ENCODE measurements at places on chromosomes 12 and 14.

GRCh38 chr12:52391618-52392002, 6.2 kb upstream of the KRT84 start:
- H3K4me1 ChIP-seq = no peaks in the 10 kb centered on the region
- no peaks in the 10 kb centered on the region for H3K36me3 ChIP-seq
- DNase-seq = no peak
- H3K27ac ChIP-seq = no peak overlapping the region

GRCh38 chr12:27003421-27004381, 10.5 kb downstream of the TM7SF3 start:
- no peak for DNase-seq
- H3K36me3 ChIP-seq = peaks cover 5% of the 10 kb centered on the region
- no peaks in the 10 kb centered on the region for H3K27me3 ChIP-seq
- H3K4me1 ChIP-seq = peaks cover 4% of the 10 kb centered on the region

DNA sequence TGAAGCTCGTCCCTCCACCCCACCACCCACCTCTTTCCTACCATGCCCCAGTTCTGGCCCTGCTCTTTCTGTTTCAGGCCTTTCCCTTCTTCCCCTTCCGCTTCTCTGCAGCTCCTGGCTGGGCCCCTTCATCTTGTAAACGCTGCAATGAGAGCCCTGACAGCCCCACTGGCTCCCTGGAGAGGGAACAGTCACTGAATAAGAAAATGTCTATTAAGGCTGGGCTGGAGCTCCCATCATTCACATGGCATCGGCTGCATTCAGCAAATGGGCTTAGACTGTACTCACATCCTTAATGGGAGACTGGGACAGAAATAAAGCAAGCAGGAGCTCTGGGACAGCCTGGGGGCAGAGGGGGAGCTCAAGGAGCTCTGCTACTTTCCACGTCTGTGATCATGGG, 45.2 kb upstream of the TUNAR start:
- no peaks in the 10 kb centered on the region for H3K4me1 ChIP-seq
- H3K4me3 ChIP-seq = no peak overlapping the region
- DNase-seq = no peak
- H3K27me3 ChIP-seq = peaks cover 27% of the 10 kb centered on the region
- no peak overlapping the region for H3K27ac ChIP-seq
- H3K36me3 ChIP-seq = no peaks in the 10 kb centered on the region

GRCh38 chr14:65195042-65195719, 92.9 kb upstream of the MAX start:
- no peaks in the 10 kb centered on the region for H3K36me3 ChIP-seq
- H3K27ac ChIP-seq = no peak overlapping the region
- DNase-seq = no peak
- no peak overlapping the region for H3K4me3 ChIP-seq

All from T-cell (primary cell).